ENCODE measurements at places on chromosomes 6 and 20.

GRCh38 chr6:135346747-135347146, 150.8 kb downstream of the AHI1 start:
- no peak for DNase-seq

GRCh38 chr6:143614235-143614634, 63.5 kb upstream of the PHACTR2 start:
- DNase-seq = no peak

DNA sequence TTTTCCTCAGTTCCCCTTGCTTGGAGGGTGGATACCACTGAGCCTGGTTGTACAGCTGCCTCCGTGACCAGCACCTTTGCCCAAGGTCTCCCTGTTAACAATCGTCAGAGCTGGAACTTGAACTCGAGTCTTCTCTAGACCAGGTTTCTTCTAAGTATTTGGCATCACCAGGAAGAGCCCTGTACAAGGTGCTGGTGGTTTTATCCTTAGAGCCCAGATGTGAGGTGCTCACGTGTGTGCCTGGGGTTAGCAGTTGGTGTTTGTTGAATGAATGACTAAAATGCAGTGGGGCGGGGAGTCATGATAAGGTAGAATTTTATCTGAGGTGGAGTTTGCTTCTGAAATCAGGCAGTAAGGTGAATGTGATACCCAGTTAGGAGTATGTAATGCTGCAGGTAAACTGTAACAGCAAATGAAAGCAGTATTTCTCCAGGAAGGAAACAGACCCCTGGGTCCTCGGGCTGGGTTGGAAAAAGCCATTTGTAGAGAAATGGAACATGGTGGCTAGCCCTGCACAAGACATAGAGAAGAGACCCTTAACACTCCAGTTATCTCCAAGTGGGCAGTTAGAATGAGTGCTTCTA, 3.1 kb downstream of the DNAJC5 start:
- DNase-seq = no peak

GRCh38 chr6:139533171-139533570, 158.7 kb upstream of the CITED2 start:
- no peak for DNase-seq

Measured in NCI-H510A treated with DMSO at 0.1 percent for 48 hours (cell line).